ENCODE measurements at places on chromosomes 2 and 18.

GRCh38 chr2:176186024-176186423 is 2.4 kb upstream of the HOXD1 start:
- H3K36me3 ChIP-seq: no peaks in the 10 kb centered on the region
- DNase-seq: peak; percentile 53
- peaks cover 63% of the 10 kb centered on the region for H3K27me3 ChIP-seq
- no peak overlapping the region for H3K27ac ChIP-seq

- peaks cover 30% of the 10 kb centered on the region for H3K27me3 ChIP-seq
- no peaks in the 10 kb centered on the region for H3K4me1 ChIP-seq
- no peak overlapping the region for H3K4me3 ChIP-seq
- DNase-seq: peak; percentile 80
- no peaks in the 10 kb centered on the region for H3K36me3 ChIP-seq
- no peak overlapping the region for H3K27ac ChIP-seq
These were observed 19.6 kb downstream of the GPR35 start for GRCh38 chr2:240644859-240645301.

DNA sequence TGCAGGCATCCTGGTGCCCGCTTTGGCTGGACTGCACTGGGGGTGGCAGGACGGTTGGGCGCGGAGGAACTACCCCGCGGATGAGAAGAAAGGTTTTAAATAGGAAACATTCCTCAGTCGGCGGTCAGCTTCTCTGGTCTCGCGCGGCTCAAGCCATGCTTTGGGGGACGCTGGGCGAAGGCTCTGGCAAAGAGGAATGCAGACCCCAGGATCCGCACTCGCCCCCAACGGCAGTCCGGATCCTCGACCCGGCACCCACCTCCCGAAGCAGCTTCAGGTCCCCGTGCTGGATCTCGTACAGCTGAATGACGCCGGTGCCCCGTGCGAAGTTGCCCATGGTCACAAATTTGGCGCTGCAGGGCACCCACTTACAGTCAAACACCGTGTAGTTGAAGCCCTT is 686 bp upstream of the PNO1 start:
- H3K27me3 ChIP-seq: no peaks in the 10 kb centered on the region
- peak; percentile 85 for DNase-seq
- H3K4me3 ChIP-seq: peak overlapping the region; percentile 99
- peaks cover 32% of the 10 kb centered on the region for H3K4me1 ChIP-seq
- H3K27ac ChIP-seq: peak overlapping the region; percentile 100
- peaks cover 12% of the 10 kb centered on the region for H3K36me3 ChIP-seq

GRCh38 chr2:191043438-191043837 is 29.5 kb upstream of the STAT1 start:
- no peaks in the 10 kb centered on the region for H3K36me3 ChIP-seq
- H3K27ac ChIP-seq: peak overlapping the region; percentile 25
- no peak overlapping the region for H3K4me3 ChIP-seq
- no peak for DNase-seq
- H3K27me3 ChIP-seq: no peaks in the 10 kb centered on the region
- H3K4me1 ChIP-seq: peaks cover 47% of the 10 kb centered on the region

- H3K36me3 ChIP-seq: peaks cover 3% of the 10 kb centered on the region
- H3K4me3 ChIP-seq: no peak overlapping the region
- H3K4me1 ChIP-seq: no peaks in the 10 kb centered on the region
- DNase-seq: no peak
These were observed 72.1 kb downstream of the CCDC150 start for GRCh38 chr2:196711625-196712024.
